ENCODE measurements at places on chromosomes 5 and 9.

DNA sequence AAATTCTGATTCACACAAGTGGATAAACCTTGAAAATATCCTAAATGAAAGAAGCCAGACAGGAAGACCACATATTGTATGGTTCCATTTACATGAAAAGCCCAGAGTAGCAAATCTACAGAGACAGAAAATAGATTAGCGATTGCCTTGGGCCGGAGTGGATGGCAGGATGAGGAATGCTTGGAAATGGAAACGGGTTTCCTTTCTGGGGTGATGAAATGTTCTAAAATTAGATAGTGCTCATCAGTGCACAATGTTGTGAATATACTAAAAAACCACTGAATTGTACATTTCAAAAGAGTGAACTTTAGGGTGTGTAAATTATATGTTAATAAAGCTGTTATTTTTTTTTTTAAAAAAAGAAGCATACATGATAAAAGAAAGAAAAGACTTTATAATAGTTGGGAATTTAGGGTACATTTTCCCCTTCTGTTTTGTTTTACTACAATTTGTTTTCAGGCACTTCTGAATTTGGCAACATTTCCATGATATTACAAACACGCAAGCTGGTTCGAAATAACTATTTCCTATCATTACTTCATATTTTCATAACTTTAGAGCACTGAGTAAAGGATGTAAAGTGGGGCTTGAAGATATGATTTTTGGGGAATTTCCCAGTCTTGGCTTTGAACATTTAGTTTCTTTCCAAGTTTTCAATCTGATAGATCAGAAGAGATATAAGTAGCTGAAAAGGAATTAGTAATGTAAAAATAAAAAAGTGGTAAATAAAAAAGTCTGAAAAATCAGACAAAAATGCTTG lies 23.9 kb downstream of the SLC35A4 start:
- DNase-seq, result no peak

DNA sequence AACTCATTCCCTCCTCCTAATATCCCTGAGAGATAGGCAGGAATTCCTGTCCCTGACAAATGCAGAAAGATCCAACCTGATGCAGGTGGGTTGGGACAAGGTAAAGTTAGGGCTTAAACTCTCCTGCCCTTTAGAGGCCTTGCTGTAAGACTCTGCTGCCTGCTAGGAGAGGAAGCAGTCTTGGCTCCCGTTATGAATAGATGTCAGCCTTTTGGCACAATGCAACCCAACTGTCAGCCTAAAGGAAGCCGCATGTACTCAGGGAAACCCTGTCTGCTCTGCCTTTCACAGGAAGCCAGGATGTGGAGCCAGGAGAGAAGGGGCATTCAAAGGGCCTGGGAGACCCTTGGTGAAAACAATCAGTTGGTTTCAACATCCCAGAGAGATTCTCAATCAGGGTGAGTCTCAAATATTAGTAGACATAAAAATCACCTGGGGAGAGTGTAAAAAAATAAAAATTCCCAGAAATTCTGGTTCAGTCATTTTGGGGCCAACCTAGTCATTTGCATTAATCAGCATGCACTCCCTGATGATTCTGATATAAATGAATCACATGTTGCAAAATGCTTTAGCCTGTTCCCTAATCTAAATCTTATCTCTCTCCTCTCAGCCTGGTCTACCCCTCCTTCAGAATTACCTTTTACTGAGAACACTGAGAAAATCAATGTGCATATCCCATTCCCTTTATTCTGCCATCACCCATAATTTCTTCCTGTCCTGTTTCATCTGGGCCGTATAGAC lies 136.2 kb upstream of the TRIM32 start:
- no peak for DNase-seq

GRCh38 chr5:137630216-137630971 lies 105.5 kb downstream of the KLHL3 start:
- no peak for DNase-seq

DNA sequence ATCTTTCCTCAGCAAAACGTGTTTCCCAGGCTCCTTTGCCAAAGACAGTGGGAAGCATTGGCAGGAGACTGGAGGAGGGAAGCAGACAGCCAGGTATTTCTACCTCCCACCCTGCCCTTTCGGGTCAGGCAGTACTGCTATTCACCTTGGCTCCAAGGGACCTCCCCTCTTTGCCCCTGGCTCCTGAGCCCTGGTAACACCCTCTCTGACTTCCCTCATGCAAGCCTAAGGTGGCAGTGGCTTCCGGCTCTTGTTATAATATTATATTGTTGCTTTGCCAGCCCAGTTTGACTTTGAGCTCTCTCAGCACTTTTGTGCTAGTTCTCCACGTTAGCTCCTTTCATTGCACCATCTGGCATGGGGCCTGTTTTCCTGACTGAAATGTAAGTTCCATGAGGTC lies 81.6 kb upstream of the IFNK start:
- no peak for DNase-seq

DNA sequence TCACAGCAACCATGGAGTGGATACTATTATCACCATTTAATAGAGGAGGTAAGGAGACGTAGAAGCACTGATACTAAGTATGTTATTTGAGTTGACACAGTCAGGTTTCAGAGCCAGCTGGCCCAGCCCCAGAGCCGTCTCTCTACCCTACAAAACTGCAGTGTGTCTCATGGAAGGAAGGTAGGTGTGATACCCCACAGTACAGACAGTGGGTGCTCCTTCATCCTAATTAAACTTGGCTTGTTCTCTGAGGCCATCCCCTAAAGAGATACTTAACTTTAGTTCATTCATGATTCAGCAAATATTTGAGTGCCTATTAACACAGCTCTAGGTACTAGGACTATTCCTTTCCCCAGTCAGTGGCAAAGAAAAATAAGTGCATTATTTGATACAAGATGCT lies 22.6 kb downstream of the PIP5K1B start:
- no peak for DNase-seq

- DNase-seq, result no peak
Observed at GRCh38 chr5:67917561-67917960, 298.0 kb upstream of the PIK3R1 start.
